ENCODE measurements at places on chromosomes 7 and 10. TPM values are rescaled to one million over a fixed set of nuclear protein-coding genes. Genes with fewer than 3 reads are reported as not detected.

GRCh38 chr7:79968077-79968648 is 166.5 kb upstream of the GNAI1 start:
- DNase-seq: no peak

Gene HTR5A
- not detected for total RNA-seq

Gene CYP3A7
- total RNA-seq: not detected

GRCh38 chr7:42380401-42380800 is 143.4 kb upstream of the GLI3 start:
- DNase-seq: no peak

DNA sequence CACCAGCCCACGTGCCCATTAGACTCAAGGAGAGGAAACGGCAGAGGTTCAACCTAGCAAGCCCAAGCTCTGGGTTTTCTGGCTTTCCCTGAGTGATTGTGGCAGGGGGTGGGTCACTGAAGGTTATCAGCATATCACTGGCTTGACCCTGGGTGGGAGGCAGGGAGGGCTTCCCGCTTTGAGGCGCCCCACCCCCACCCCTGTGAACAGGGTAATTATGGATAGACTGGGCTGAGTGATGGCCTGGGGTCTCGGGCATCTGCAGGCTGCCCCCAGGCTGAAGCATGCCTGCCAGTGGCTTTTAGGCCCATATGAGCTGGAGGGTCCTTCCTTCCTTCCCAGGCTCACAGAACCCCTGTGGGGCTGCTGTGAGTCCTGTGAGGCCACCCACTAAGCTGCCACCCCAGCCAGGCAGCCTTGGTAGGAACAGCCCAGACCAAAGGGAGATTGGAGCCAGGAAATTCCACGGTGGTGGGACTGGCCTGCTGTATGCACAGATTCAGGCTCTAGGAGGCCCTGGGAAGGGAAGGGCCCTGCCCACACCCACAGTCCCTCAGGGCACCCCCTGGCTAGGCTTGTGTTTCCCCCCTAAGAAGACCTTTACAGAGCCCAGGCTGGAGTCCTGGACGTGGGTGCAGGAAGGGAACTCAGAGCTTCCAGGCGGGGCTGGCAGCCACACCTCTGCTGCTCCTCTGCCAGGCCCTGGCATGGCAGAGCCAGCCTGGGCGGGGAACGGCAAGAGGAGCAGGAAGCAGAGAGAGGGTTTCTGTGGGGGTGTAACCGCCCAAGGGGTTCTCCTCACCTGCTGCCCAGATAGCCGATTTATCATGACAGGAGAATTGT is 33.1 kb downstream of the GPRIN2 start:
- peak; percentile 100 for DNase-seq

Gene OR2A7
- total RNA-seq: not detected

GRCh38 chr7:92634924-92635519 is 44.8 kb upstream of the FAM133B start:
- peak; percentile 88 for DNase-seq

Gene RSPH10B
- not detected for total RNA-seq

Gene PRSS37
- not detected for total RNA-seq

Gene SPDYE11
- total RNA-seq: not detected

- DNase-seq: no peak
Observed at GRCh38 chr10:76759681-76760080, 877.9 kb downstream of the KCNMA1 start.

DNA sequence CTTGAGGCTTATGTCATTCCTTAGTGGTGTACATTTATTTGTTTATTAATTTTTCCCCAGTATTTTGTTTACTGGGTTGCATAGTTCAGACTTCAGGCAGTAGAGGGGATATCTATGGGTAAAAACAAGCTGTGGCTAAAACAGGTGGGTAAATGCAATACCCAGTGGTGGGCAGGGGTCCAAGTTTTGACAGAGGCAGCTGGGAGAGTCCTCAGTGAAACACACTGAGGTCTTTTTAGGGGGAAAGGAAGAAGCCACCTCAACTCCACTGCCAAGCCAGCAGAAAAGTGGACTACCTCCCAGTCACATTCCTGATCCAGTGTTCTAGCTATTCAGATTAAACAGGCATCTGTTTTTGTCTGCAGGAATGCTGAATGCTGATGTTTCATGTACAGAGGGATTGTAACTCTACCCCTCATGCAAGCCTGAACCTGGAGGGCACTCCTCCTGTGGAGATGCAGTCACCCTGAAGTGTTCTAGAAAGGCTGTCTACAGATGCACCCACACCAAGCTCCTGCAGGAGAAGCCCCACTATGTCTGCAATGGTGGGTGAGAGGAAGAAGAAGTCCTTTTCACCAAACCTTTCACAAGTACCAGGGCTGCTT is 757.8 kb downstream of the INHBA start:
- no peak for DNase-seq
